ENCODE measurements at places on chromosomes 13 and 19. TPM values are rescaled to one million over a fixed set of nuclear protein-coding genes. Genes with fewer than 3 reads are reported as not detected.

Gene NLRP11
- total RNA-seq = under 0.01 TPM

Gene FGF21
- not detected for total RNA-seq

Gene GGN
- 1.2 TPM for total RNA-seq

Gene PEAK3
- not detected for total RNA-seq

Gene SGCG
- total RNA-seq = 0.69 TPM

Gene ZNF121
- 75.0 TPM for total RNA-seq

Gene HCST
- 0.92 TPM for total RNA-seq

Gene CYP2S1
- total RNA-seq = 3.2 TPM

Gene ATXN8OS
- total RNA-seq = 2.1 TPM

Gene ZNF486
- 9.7 TPM for total RNA-seq

Gene CASP14
- not detected for total RNA-seq

Gene TMIGD2
- 1.4 TPM for total RNA-seq

Gene PGLYRP1
- not detected for total RNA-seq

Gene SPACA4
- not detected for total RNA-seq

Gene ENOX1
- total RNA-seq = 30.9 TPM

Gene PALM3
- total RNA-seq = 6.0 TPM

Gene VAV1
- total RNA-seq = 5.1 TPM

Gene ZNF135
- total RNA-seq = 13.4 TPM

Gene DIRAS1
- total RNA-seq = 43.6 TPM

Gene ADGRE3
- total RNA-seq = not detected

Gene RNF225
- total RNA-seq = not detected

Gene OR4F17
- not detected for total RNA-seq

Gene PROZ
- not detected for total RNA-seq

Gene CEACAM3
- not detected for total RNA-seq

Gene CD177
- total RNA-seq = 1.8 TPM

Gene JOSD2
- 3.7 TPM for total RNA-seq

Gene IL17D
- 19.1 TPM for total RNA-seq

Gene CHST8
- 6.7 TPM for total RNA-seq

Data from diencephalon (tissue), 1 donor.